Gastrocnemius medialis (tissue), 4 donors: ENCODE measurements at places on chromosomes 2 and 18.

DNA sequence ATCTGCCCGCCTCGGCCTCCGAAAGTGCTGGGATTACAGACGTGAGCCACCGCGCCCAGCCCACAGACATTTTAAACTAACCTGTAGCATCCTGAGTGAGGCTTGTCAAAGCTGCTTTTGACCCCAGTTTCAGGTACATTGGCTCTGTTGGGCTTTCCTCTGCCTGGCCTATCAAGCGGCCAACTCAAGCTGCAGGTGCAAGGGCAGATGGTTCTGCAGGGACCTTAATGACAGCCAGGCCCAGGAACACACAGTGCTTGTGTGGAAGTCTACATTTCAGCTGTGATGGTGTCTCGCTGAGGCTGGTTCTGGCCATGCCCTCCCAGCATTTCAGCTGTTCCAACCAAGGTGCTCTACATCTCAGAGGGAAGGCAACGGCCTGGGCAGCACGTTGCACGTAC, 18.4 kb downstream of the INPP4A start:
- DNase-seq, result no peak

DNA sequence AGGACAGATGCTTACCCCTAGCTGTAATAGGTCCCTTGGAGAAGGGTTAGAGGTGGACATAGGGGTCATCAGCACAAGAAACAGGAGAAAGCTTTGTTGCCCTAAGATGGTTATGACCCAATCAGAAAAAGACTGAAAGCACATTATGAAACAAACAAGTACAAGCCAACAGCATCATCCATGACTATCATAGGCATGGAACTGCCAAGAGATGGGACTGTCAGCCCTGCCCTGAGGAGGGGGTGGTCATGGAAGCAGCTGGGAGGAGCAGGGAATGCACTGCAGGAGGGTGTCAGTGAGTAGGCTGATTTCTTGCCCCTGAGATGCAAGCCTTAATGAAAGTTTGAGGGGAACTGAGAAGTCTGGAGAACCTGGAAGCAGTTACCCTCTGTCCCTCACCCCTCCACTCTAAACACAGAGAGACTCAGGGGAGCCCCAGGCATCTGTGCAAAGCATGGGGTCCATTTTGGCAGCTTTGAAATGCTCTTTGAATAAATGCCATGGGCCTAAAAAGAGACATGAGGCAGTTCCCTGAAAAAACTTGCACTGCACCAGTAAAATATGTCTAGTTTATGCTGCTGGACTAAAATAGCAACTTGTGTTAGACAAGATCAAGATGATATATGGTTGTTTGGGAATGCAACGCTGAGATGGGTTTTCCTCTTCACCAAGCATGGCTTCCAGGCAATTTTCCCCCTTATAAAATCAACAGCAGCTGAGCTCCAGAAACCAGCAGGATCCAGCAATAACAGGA, 122.7 kb upstream of the ZFP36L2 start:
- DNase-seq, result no peak

GRCh38 chr2:36389091-36389564, 33.5 kb downstream of the CRIM1 start:
- DNase-seq, result no peak

GRCh38 chr2:118061135-118061955, 26.9 kb upstream of the INSIG2 start:
- peak; percentile 33 for DNase-seq

GRCh38 chr2:62313449-62314227, 117.7 kb downstream of the B3GNT2 start:
- DNase-seq, result no peak

DNA sequence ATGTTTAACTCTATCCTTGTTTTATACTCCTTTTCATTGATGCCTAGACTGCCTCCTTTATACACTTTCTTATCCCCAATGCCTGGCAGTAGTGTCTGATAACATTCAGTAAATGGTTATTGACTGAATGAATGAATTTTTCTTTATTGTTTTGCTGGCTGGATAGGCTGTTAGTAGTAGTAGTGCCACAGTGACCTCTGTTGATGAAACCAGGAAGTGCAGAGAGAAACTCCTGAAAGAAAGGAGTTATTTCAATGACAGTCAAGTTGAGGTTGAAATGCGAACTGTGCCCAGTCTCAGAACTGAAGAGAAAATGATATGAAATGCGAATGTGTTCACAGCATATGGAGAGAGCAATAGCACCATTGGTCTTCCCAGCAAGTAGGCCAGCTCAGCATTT, 26.8 kb upstream of the SLC9A2 start:
- DNase-seq, result no peak

- no peak for DNase-seq
Observed at GRCh38 chr2:233867993-233868532, at the start of gene MSL3B. Gene MSL3B (minus strand): TSS chr2:233868386.

DNA sequence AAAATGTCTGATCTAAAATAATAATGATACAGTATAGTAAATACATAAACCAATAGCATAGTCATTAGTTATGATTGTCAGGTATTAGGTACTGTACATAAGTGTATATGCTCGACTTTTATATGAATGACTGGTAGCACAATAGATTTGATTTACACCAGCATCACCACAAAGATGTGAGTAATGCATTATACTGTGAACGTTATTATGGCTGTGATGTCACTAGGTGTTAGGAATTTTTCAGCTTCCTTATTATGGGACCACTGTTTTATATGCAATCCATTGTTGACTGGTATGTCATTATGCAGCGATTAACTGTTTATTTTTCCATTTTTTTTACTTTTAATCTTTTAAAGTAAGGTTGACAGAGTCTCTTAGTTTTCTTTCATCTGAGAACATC, 23.7 kb downstream of the ATP9B start:
- no peak for DNase-seq

DNA sequence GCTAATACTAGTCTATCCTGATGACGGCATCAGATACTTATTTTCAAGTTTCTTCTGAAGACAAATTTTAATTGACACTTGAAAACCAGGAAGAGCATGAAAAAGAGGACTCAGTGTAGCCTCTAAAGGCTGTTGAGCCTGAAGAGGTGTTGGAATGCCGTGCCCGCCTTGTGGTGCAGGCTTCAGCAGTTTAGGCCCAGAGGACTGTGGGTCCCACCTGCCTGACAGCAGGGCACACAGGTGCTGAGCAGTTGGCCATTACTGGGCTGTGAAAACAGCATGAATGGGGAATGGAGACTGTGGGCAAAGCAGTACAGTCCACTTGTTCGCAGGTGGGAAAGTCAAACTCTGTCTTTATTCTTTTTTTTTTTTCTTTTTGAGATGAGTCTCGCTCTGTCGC, 49.8 kb upstream of the THOC1 start:
- no peak for DNase-seq

DNA sequence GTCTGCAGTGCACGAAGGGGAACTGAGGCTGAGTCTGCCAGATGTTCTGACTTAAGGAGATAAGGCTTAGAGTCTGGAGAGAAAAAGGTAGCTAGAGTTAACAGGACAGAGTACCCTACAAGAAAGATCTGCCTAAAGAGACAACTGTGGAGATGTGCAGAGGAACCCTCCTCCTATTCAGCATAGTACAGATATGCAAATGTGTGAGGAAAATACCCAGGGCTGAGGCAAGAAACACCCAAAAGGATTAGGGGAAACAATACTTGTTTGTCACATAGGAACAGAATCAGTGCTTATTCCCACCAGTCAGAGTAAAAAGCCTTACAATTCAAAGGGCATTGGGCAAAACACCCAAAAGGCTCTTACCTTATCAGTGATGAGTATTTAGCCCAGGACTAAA, 67.8 kb downstream of the SS18 start:
- no peak for DNase-seq

DNA sequence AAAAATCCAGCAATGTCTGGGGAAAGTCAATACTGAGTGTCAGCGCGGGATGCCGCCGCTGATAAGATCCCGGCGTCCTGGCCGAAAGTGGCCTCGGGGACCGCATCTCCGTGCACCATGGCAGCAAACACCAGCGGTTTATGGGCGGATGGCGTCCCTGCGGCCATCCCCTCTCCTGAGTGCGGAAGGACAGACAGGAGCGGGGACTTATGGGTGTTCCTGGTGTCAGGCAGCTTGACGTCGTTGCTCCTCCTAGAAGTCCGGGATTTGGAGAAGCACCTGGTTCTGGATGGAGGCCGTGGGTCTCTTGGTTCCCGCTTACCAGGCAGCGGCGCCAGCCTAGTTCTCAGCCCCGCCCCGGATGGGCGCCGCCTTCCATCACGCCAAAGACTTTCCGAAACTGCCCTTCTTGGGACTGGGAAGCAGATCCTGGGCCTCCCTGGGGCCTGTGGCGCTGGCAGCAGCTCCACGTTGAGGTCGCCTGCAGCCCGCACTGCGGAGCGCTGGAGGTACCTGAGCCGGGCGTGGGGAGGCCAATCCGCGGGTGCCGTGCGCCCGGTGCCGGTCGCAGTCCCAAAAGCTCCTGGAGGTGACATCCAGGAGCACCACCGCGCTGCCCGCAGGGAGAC, 119.1 kb downstream of the CCDC74A start:
- no peak for DNase-seq

- DNase-seq, result no peak
Observed at GRCh38 chr2:128441341-128442052, 122.8 kb upstream of the HS6ST1 start.

- DNase-seq, result no peak
Observed at GRCh38 chr2:11187731-11188130, 32.5 kb downstream of the SLC66A3 start.

DNA sequence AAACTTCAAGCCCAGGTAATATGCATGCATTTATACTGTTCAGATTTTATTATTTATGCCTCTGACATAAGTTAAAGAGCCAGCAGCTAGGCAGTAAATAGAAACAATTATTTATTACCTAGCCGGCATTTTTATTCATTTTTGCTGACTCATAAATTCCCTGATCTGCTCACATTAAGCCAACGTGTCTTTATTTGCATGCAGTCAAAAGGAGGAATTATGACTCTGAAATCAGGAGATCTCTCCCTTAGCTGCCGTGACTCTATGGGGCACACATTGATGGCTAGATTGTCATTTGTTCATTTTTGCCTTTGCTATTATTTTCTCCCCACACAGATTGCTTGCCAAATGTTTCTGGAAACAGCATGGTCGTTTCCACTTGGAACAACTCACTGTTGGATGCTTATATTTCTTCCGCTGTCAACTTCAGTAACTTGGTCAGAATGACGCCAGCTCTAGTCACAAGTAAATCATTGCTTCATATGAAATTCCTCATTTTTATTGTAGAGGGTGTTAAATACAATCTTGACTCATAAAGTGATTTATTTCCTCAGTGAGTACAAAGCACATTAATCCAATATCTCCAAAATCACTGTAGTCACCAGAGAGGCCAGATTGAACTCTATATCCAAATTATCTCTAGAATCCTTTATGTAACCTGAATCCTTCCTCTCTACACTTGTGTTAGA, 15.9 kb upstream of the ZBTB14 start:
- no peak for DNase-seq

GRCh38 chr2:165794536-165794928, 485 bp upstream of the GALNT3 start:
- no peak for DNase-seq

GRCh38 chr2:29878898-29879297, 42.5 kb downstream of the ALK start:
- no peak for DNase-seq

DNA sequence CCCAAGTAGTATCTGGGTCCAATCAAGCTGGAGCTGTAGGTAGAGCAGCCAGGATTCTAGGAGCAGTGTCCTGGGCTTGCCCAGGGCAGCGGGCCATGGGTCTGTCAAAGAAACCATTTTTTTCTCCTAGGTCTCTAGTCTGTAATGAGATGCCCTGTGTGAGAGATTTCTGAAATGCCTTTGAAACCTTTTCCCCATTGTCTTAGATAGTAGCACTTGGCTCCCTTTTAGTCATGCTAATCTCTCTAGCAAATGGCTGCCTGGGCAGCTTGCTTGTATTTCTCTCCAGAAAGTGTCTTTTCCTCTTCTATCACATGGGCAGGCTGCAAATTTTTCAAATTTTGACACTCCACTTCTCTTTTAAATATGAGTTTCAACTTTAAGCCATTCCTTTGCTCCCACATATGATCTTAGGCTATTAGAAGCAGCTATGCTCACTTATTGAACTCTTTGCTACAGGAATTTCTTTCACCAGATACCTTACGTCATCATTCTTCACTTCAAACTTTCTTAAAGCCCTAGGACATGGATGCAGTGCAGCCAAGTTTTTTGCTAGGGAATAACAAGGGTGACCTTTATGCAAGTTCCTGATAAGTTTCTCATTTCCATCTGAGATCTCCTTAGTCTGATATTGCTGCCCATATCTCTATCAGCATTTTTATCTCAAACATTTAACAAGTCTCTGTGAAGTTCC, 890.2 kb upstream of the VRK2 start:
- DNase-seq, result no peak

- DNase-seq, result no peak
Observed at GRCh38 chr2:128636802-128637147, 318.1 kb upstream of the HS6ST1 start.

- peak; percentile 64 for DNase-seq
Observed at GRCh38 chr2:20447437-20448245, 767 bp downstream of the RHOB start.

GRCh38 chr2:209517436-209517835, 93.6 kb downstream of the MAP2 start:
- no peak for DNase-seq

DNA sequence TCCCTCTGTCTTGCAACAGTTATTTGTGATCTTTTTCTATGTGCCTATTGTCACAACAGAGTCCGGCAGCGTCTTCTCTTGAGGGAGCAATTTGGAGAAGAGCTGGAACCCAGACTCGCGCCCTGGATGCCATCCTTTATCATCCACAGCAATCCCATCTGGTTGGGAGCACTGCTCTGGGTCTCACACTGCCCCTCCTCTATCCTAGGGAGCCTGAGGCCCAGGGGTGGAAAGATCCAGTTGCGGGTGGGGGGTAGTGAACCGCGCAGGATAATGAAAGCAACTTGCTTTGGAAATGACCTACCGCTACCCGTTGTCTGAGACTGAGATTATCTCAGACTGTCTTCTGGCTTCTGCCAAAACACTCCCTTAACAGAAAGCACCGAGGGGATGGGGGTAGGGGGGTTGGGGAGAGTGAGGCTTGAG, 713 bp downstream of the WBP1 start:
- DNase-seq, result no peak

GRCh38 chr2:3184167-3184566, 193.5 kb downstream of the EIPR1 start:
- no peak for DNase-seq

- no peak for DNase-seq
Observed at GRCh38 chr2:146278881-146279280, 1565.9 kb upstream of the ACVR2A start.

DNA sequence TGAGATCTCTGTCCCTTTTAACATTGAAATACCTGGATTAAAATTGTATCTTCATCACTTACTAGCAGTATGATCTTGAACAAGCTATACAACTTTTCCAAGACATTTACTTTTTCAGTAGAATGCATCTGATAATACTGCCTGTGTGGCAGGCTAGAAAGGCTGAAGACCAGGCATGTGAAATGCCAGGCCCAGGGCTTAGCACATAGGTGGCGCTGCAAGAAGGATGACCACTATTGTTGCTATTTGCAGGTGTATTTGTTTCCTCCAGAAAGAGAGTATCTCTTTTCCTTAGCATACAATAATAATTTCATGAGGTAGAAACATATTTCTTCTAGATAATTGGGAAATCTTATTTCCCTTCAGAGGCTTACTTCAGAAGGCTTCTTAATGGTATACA, 331.3 kb downstream of the THSD7B start:
- no peak for DNase-seq

- no peak for DNase-seq
Observed at GRCh38 chr2:141557329-141558095, 573.3 kb downstream of the LRP1B start.

GRCh38 chr2:10303181-10303693, 533 bp downstream of the HPCAL1 start:
- no peak for DNase-seq
